ENCODE measurements at places on chromosomes 7 and 10.

GRCh38 chr10:20254078-20254477 lies 437.8 kb downstream of the PLXDC2 start:
- no peak for DNase-seq

DNA sequence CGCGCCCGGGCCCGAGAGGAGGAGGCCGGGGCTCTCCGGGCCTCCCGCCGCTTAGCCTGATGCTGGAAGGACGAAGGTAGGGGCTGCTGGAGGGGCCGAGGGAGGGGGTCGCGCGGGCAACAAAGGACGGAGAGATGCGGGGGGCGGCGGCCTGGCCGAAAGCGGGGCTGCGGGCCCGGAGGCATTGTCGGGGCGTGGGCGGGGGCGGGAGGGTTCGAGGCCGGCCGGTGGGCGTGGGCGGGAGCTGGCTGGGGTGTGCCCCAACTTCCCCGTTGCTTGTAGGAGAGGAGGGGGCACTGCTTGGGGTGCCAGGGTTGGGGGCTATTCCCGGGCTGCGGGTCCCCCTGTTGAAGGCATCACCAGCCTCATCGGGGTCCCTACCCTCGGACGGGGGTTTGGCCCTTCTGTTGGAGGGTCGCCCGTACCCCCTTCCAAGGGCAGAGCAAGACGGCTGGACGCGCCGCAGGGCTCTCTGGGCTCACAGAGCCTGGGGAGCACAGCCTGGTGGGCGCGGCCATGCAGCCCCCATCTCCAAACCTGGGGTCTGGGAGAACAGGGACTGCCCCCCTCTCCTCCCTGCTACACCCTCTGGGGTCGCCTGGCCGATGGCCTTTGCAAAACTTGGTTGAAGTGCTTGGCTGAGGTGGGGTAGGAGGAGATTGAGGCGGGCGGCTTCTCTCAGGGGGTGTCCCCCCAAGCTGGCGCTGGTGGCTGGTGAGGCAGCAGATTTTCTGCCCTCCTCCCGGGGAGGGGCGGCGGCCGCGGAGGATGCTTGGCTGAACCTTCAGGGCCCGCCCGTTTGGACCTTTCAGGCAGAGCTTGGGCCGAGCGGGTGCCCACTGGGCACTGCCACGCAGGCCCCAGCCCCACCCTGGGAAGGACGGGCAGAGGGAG lies 699 bp downstream of the CLIP2 start:
- no peak for DNase-seq

GRCh38 chr7:77770316-77770715 lies 27.9 kb downstream of the TMEM60 start:
- DNase-seq, result no peak

- DNase-seq, result no peak
Measured at GRCh38 chr7:152733286-152733934, 26.1 kb upstream of the ACTR3B start.

DNA sequence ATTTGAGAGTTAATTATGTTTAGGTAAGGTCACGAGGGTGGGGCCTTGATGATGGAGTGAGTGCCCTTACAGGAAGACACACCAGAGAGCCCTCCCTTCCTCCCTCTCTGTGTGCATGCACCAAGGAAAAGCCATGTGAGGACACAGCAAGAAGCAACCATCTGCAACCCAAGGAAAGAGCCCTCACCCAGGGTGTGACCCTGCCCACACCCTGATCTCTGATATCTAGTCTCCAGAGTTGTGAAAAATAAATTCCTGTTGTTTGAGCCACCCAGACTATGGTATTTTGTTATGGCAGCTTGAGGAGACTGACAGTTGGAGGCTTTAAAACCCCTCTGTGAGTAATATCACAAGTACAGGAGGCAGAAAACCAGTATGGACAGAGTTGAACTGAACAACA lies 15.0 kb upstream of the MCM10 start:
- no peak for DNase-seq

GRCh38 chr7:54960517-54960916 lies 58.3 kb upstream of the EGFR start:
- DNase-seq, result no peak

DNA sequence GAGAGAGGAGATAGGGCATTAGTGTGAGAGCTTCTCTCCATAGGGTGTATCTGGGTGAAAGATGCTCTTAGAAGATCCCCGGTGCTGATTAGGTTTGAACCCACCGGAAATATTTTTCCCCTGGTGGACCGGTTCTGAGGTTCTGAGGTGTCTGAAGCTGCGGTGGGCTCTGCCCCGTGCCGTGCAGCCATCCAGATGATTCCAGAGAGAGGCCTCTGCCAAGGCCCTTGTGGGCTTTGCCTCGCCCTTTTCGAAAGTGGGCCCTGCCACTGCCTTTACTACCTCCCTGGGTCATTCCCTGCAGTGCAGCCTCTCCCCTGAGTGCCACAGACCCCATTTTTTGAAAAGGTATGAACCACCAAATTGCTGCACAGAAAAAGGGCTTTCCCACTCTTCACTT lies 2.8 kb downstream of the GIMAP8 start:
- no peak for DNase-seq

GRCh38 chr10:1378473-1378872 lies 322.3 kb downstream of the WDR37 start:
- DNase-seq, result no peak

- DNase-seq, result no peak
Measured at GRCh38 chr10:8316284-8316683, 261.8 kb downstream of the GATA3 start.

- no peak for DNase-seq
Measured at GRCh38 chr10:112634096-112634830, 187.2 kb downstream of the VTI1A start.

DNA sequence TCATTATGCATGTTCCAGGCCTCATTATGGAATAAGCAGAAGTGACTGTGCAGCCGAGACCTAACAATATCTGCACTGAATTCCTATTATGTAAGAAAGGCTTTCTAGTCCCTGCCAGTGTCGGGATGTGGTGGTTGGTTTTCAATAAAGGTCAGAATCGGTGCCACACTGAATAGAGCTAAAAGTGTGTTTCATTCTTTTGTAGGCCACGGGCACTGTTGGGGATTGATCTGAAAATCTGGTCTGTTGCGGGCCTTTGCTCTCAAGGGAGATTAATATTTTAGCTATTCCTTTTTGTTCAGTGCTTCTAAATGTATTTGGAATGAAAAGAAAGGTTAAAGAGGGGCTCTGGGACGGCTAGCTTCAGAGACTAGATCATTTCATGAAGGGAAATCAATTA lies 559.4 kb upstream of the GALNT17 start:
- no peak for DNase-seq

DNA sequence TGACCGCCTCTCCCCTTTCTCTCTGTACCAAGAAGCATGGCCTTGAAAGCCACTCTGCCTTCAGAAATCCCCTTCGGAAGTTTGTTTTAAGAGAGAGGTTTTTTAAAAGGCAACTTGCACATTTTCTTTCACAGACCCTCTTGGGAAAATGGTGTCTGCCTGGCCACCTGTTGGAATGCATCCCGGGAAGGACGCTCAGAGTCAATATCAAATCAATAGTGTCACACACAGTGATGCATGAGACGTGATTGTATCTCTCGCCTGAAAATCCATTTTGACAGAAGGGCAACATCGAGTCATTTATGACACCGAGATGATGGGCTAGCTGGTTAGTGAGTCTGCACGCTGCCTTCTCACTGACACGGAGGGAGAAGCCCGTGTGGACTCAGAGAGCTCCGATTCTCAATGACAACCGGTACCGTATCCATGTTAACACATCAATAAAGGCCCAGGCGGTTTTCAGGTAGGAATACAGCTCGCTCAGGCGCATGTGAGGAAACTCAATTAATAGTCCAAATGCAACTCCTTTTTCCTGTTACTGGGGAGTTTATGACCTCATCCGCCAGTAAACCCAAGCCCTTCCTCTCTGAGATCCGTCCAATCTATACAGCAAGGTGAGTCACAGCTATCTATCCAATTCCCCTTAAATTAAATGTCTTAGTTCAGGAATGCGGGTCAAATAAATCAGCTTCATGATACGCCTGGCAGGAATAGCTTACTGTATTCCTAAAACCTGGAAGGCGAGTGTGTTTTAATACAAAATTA lies 621.5 kb upstream of the MKI67 start:
- DNase-seq, result no peak

GRCh38 chr7:15989194-15989593 lies 302.7 kb upstream of the MEOX2 start:
- DNase-seq, result no peak

DNA sequence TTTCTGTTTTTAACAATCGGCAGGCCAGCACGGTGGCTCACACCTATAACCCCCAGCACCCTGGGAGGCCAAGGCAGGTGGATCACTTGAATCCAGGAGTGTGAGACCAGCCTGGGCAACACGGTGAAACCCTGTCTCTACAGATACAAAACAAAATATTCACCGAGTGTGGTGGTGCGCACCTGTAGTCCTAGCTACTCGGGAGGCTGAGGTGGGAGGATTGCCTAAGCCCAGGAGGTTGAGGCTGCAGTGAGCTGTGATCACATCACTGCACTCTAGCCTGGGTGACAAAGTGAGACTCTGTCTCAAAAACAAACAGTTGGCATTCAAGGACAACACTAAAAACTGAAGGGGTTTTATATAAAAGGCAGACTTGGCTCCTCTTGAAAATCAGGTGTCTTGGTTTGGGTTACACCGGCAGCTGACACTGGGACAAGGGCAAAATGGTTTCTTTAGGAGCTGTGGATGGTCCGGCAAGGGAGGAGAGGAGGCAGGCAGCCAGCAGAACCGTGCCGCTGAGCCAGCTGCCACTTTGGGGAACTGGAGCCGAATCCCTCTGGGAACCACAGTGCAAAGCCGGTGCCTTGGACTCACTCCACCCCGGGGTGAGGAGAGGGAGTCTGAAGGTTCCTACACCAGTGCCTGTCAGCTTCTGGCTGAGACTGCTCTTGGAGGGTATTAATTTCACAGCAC lies 52.6 kb downstream of the CHST3 start:
- no peak for DNase-seq

DNA sequence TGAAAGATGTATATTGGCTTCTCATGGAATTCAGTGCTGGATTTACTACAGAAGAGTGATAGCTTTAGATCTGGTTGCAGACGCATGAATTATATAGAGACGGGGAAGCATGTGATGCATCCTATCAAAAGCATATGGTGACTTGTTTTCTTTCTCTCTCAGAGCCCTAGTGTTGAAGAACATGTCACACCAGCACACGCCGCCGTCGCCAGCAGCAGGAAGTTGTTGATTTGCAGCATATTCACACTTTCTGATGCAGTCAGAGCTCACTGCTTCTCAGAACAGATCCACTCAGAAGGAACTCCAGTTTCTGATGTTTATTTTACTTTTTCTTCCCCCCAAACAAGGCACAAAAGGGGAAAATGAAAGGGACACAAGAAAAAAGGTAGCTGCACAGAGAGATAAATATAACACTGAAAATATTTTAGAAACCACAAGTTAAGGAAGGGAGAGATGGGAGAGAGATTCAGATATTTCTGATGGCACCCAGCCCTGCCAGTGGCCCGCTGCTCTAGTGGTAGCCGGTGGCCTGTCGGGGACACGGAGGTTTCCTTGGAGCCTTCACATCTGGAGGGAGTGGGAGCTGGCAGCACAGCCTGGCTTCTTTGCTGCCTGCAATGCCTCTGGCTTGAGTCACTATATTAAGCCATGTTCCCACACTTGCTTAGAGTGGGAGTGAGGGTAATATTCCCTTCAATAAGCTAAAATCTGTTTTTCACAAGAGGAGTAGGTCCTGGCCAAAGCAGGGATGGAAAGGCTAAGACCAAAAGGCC lies 123.2 kb downstream of the NRP1 start:
- DNase-seq, result no peak

DNA sequence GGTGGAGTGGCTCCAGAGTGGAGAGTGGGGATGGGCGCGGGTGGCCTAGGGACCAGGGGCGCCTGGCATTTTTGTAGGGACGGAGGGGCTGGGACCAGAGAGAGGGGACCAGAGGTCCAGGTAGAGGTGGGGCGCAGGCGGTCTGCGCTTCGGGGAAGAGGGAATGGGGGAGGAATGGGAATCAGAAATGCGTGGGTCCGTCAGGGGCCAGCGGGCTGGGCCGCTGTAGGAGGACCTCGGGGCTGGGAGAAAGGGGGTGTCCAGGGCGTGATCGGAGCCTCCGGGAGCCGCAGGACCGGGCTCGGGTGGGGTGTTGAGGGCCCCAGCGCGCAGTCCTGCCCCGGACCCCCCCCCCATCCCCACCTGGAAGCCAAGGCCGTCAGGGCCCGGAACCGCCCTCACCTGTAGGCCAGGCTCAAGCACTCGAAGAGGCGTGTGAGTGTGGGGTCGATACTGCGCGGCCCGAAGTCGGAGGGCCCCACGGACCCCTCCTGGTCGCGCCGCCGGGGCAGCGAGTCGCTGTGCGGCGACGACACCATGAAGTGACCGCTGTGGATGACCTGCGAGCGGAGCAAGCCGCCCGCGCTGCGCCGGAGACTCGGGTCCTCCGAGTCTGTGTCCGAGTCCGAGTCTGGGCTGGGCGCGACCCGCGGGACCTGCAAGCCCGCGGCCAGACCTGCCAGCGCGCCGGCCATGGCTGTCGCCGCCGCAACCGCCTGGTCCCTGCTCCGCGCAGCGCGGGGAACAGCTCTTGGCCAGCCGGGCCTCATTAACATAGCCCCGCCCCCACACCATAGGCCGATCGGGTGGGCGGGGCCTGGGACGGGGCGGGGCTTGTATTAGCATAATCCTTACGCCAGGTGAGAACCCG lies at the start of gene MLXIPL:
Gene MLXIPL (minus strand): TSS at position 725 of the 871 bp plus-strand sequence. CDS start 30 bp downstream, at position 695.
- DNase-seq, result no peak

DNA sequence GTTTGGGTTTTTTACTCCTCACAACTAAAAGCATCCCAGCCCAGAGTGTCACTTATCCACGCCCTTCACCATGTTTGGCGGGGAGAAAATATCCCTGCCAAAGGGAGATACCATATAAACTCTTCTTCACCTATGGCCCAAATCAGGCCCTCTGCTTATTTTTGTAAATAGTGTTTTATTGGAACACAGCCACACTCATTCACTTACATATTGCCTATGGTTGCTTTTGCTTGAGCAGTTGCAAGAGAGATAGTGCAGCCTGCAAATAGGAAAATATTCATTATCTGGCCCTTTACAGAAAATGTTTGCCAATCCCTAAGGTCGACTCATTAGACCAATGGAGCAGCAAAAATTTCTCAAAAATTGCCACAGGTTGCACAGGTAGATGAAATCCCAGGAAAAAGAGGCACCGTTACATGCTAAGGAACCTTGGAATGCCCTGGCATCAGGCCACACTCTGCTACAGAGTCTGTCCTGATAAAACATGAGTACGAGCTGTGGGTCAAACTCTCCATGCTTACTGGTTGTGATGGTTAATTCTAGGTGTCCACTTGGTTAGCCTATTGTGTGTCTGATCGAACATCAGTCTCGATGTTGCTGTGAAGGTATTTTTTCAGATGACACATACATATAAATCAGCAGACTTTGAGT lies 7.9 kb upstream of the RASSF4 start:
- no peak for DNase-seq

GRCh38 chr10:102964713-102965112 lies 46.6 kb downstream of the CNNM2 start:
- DNase-seq, result no peak

- no peak for DNase-seq
Measured at GRCh38 chr10:42997151-42997848, 79.6 kb upstream of the RET start.

GRCh38 chr10:29096303-29096824 lies 192.5 kb upstream of the LYZL1 start:
- DNase-seq, result no peak

- no peak for DNase-seq
Measured at GRCh38 chr7:75536491-75536890, 44.4 kb downstream of the SPDYE5 start.

- no peak for DNase-seq
Measured at GRCh38 chr10:15155978-15156656, 12.4 kb downstream of the NMT2 start.

- no peak for DNase-seq
Measured at GRCh38 chr7:886626-887487, 10.5 kb downstream of the GET4 start.

GRCh38 chr7:129857313-129857712 lies 95.4 kb downstream of the UBE2H start:
- DNase-seq, result no peak
